ENCODE measurements at places on chromosomes 5 and 9.

- no peak for DNase-seq
Observed at GRCh38 chr9:36637491-36638270, 65.0 kb downstream of the MELK start.

DNA sequence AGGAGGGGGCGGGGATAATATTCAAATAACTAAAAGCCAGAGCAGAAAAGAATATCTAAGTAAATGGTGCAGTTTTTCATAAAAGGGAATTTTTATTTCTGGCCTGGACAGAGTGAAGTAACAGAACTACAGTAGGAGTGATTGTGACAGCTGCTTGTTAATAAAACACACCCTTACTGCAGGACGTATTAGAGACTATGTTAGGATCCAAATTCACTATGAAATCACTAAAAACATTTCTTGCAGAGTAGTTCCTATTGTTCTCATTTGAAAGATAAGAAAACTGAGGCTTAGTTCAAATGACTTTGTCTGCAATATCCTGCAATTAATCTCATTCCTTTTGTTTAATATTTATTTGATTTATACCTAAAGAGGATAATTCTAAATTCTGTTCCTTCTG is 39.5 kb downstream of the FAM174A start:
- no peak for DNase-seq

DNA sequence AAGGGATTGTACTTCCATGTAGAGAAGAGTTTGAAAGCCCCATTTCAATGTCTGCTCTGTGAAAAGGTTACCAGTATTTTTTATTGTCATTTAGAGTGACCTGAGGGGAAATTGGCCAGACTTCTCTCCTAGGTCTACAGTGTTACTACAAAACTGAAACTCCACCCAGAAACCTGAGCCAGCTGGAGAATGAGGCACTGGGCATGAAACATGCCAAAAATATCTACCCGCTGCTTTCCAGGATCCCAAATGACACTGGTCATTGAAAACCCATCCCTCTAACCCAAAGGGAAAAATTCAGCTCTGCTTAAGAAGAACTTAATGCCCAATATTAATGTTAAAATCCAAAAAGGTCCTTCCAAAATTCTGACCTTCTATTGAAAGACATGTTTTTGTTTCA is 99.2 kb upstream of the TRIM32 start:
- no peak for DNase-seq

DNA sequence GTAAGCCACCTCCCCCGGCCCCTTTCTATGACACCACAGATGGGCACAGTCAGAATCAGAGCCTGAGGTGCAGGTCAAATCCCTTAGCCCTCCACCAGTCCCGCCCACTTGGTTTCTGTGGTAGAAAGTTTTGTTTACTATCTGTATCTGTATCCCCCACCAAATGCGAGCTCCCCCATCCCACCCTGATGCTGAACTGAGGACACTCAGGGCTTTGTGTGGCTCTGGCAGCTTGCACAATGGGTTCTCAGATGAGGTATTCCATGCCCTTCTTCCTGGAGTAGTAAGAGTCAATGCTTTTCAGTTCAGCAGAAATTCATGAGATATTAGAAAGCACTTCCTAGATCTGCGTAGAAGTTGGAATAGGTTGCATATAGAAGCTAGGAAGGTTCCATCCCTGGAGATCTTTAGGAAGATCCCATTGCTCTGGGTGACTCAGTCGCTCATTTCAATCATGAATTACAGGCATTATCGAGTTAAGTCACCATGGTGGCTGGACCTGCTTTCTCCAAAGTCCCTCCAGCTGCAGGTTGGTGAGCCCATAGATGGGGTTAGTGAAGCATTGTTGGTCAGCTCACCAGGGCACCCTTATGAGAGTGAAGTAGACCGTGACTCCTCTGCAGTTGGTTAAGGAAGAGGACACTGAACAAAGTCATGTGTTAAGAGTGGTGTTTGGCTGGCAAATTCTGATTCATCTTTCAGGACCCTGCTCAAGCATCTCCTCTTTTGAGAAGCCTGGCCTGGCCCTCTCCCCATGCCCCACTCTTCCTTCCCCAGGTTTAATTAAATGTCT is 10.6 kb upstream of the KCNIP1 start:
- DNase-seq = peak; percentile 86

GRCh38 chr9:102403514-102403913 is 591.6 kb upstream of the CYLC2 start:
- DNase-seq = no peak

DNA sequence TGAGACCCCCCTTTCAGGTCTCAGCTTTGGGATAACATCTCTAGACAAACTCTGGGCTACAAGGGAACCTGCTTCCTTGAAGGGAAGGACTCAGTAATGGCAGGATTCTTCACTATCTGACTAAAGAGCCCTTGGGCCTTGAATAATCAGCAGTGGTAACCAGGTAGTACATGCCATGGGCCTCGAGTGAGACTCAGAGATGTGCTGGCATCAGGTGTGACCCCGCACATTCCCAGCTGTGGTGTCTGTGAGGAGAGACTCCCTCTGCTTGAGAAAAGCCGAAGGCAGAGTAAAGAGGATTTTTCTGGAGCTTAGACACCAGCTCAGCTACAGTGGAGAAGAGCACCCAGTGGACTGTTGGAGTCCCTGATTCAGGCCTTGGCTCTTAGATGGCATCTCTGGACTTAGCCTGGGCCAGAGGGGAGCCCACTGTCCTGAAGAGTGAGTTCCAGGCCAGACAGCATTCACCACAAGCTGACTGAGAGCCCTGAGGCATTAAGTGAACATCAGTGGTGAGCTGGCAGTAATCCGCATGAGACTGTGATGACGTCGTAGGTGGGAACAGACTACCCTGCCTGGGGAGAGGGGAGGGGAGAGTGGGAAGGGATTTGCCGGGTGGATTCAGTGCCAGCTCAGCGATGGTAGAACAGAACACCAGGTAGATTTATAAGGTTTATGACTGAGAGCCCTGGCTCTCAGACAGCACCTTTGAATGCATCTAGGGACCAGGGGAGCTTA is 5.3 kb upstream of the ZNF782 start:
- peak; percentile 54 for DNase-seq

- no peak for DNase-seq
Observed at GRCh38 chr9:83706676-83707517, 861 bp downstream of the UBQLN1 start.

- peak; percentile 56 for DNase-seq
Observed at GRCh38 chr9:99824378-99825171, 2.9 kb downstream of the NR4A3 start.

GRCh38 chr5:179161901-179162300 is 101.7 kb downstream of the ZNF354C start:
- DNase-seq = no peak

DNA sequence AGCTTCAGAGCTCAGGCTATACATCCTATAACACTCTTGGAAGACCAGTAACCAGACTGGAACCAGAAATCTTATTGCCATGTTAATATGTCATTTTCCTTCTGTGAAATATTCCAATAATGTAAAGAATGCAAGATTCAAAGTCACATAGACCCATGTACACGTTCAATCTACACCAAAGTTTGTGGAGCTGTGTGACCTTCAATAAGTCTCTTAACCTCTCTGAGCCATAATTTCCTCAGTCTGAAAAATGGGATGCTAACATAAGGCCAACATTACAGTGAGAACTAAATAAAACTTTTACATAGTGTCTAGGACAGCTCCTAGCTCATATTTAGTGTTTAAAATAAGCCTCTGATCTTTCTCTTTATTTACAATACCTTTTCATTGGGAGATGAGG is 70.4 kb downstream of the ARRDC3 start:
- no peak for DNase-seq

DNA sequence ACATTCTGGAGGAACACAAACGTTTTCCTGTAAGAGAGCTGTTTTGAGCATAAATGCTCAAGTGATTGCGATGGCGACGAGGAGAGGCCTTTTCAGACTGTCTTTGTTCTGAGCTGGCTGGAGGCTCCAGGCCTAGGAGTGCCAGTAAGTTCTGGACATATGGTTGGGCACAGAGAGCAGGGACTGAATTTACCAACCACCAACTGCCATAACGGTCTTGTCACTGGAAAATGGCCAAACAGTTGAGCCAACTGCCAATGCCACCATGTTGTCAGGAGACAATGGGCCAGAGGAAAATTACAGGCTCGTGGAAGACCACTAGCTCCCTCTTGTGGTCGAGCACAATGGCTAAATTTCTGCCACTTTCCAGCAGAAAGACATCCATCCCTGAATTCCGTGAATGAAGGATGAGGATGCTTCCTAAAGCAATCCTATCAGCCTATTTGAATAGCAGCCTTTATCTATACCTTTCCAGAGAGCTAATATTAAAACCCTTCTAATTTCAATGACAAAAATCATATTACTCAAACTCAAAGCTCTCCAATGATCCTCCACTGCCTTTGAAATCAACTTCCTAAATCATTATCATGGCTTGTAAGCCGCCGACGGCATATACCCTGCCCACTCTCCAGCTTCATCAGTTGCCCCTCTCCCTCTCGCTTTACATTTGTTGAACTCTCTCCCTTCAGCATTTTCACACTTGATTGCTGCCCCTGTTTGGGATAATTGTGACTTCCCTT is 66.9 kb upstream of the GLIS3 start:
- peak; percentile 52 for DNase-seq

DNA sequence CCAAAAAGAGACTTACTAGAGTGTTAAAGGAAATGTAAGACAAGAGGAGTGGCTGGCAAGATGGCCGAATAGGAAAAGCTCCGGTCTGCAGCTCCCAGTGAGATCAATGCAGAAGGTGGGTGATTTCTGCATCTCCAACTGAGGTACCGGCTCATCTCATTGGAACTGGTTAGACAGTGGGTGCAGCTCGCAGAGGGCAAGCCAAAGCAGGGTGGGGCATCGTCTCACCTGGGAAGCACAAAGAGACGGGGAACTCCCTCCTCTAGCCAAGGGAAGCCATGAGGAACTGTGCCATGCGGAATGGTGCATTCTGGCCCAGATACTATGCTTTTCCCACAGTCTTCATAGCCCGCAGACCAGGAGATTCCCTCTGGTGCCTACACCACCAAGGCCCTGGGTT is 308.7 kb downstream of the AGTPBP1 start:
- DNase-seq = no peak

- no peak for DNase-seq
Observed at GRCh38 chr5:136810261-136810801, 445.0 kb upstream of the TRPC7 start.

DNA sequence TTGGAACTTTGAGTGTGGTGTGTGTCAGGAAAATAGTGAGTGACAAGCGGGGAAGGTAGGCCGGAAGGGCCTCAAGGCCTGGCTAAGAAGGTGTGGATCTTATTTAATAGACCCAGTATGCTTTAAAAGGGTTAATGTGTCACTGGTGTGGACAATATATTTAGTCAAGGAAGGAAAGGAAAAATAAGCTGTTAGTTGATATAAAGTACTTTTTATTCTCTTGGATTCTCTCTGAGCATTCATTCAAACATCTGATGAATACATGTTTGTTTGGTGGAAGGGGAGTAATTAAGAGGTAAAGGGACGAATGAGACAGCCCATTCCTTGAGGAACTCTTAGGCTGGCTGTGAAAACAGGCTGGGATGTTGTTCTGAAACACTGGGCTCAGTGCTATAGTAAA is 98.9 kb downstream of the MELK start:
- DNase-seq = no peak

- DNase-seq = no peak
Observed at GRCh38 chr9:33469891-33470290, 3.8 kb downstream of the NOL6 start.

- DNase-seq = no peak
Observed at GRCh38 chr5:150999704-151000442, 20.5 kb upstream of the GPX3 start.

DNA sequence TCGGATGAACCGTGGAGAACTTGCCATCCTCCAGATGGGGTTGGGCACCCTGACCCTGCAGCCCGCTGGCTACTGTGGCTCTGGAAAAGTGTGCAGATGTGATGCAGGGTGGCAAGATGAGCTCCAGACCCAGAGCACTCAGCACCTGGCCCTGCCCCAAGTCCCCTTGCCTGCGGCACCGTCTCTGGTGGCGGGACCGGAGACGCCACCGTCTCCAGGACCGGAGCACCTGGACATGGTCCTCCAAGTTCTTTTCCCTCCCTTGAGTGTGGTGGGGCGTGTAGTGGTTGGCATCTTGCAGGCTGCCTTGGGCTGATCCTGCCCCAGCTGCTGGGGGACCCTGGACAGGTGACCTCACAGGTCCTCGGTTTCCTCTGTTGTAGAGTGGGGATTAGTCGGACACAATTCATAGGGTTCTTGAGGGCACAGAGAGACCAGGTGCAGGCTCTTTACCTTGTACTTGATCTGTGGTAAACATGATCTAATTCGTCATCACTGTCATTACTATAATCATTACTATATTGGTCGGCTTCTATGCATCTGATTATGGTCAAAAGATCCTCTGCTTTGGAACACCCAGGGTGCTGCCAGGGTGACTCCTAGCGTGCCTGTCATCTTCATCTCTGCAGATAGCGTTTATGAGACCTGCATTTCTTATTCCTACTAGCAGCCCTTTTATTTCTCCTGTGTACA is 83.5 kb downstream of the COL5A1 start:
- DNase-seq = no peak

Measured in foreskin melanocyte (primary cell).